Inflammatory macrophage treated with lipopolysaccharide for 4 hours (primary cell): ENCODE measurements at places on chromosomes 1 and 21.
A peak's percentile ranks its signal among the peaks of the same experiment; 100 is the strongest.

DNA sequence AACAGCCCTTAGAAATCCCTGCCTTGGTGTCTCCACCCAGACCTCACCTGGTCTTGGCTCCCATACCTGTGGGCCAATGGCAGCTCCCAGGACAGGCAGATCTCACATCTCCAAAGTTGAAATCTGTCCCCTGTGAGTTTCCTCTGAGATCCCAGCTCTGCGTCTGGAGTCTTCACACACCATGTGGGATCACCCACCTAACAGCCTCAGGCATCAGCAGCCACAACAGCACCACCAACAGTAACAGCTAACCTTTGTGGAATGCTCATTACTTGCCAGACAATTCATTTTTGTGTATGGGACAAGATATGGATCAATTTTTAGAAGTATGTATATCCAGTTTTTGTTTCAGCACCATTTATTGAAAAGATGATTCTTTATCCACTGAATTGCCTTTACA is 523.2 kb downstream of the MATN1 start:
- DNase-seq: no peak

DNA sequence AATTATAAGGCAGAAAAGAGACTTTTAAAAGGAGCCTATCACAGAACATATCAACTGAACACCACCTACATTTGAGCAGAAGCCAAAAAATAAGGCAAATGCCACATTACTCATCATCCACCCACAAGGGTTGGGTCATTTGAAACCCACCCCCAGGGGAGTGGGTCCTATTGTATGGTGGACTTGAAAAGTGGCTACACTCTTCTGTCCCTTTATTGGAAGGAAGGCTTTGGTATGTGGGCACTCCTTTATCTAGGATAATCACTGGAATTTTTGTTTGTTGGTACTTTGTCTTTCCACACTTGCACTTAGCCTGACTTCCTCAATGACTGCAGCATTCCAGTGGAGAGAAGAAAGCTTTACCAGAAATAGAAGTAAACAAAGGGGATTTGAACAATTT is 157.2 kb upstream of the COL11A1 start:
- no peak for DNase-seq

- no peak for DNase-seq
These were observed 365.7 kb upstream of the USP24 start for GRCh38 chr1:55580845-55581332.

- peak; percentile 76 for DNase-seq
These were observed 19.0 kb upstream of the RGS2 start for GRCh38 chr1:192789871-192790270.

DNA sequence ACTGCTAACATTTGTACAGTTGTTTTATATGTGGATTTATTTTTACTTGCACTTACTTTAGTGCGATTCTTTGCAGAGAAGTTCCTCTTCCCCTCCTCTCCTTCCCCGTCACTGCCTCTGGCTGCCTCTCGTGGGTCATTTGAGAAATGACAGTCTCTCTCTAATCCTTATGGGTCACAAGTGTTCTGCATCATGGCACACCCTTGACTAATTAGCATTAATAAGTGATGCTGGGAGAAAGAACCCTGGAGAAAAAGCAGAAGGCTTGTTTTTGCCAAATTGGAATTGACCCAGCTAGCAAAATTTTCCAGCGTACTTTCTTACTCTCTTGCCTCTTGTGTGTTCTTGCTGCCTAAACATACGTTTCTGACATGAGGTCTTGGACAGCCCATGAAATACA is 301.2 kb downstream of the DUSP10 start:
- peak; percentile 86 for DNase-seq

- peak; percentile 70 for DNase-seq
These were observed 21.0 kb downstream of the SLC37A1 start for GRCh38 chr21:42534421-42535378.

DNA sequence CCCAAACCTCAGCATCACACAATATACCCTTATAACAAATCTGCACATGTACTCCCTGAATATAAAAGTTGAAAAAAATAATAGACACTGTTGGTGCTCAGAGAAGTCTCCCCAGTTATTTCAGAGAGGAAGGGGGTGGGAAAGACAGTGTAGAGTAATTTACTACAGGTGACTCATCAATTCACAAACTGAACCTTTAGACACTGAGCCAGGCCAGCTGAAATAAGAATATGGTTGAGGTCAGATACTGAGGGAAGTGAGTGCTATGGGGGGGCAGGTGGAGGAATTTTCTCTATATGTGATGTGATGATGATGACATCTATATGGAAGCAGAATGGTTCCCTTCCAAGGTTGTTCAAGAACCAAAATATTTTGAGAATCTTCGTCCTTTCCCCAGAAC is 50.1 kb downstream of the MRPL39 start:
- no peak for DNase-seq

- DNase-seq: no peak
These were observed 84.2 kb downstream of the PCP4 start for GRCh38 chr21:39951183-39952101.

DNA sequence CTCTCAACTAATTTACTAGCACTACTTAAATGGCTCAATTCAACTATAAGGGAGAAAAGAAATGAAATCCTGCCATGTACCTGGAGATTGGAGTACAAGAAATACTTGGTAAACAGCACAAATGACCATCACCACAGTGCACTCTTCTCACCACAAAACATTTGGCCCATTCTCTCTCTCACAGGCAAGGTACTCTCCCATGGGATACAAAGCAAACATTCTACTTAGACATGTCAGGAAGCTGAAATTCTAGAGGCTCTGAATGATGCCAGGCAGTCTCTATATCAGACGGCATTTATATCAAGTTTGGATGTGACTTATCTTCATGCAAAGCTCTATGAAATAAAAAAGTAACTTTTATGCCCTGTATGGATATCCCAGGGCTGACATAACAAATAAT is 72.5 kb downstream of the DPT start:
- no peak for DNase-seq

GRCh38 chr21:39840373-39841097 is 26.7 kb upstream of the PCP4 start:
- no peak for DNase-seq

GRCh38 chr1:244599937-244600350 is 53.0 kb upstream of the DESI2 start:
- DNase-seq: peak; percentile 97

- no peak for DNase-seq
These were observed 293.8 kb upstream of the PBX1 start for GRCh38 chr1:164265232-164265631.

DNA sequence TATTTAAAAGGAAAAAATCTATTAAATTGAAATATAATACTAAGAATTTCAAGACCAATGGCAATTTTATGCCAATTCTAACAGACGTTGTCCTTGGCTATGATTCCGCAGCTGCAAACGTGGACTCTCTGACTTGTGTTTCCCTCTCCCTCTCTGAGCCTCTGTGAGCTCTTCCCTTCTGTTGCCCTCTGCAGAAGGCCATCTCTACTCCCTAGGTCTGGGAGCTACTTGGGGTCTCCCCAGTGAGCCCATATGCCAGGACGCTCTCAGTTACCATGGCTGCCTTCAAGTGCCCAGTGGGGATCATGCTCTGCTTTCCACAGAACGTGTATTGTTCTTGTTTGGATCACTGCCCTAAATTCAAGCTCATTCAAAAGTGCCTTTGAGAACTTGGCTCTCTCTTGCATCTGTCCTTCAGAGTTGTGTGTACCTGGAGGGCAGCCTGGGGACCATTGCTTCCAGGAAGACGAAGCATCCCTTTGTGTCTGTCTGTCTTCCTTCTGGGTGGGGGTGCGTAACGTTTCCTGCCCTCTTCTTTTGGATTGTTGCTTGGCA is 97.5 kb upstream of the TSPAN2 start:
- no peak for DNase-seq

- DNase-seq: no peak
These were observed 13.6 kb downstream of the INSRR start for GRCh38 chr1:156845055-156845952.

DNA sequence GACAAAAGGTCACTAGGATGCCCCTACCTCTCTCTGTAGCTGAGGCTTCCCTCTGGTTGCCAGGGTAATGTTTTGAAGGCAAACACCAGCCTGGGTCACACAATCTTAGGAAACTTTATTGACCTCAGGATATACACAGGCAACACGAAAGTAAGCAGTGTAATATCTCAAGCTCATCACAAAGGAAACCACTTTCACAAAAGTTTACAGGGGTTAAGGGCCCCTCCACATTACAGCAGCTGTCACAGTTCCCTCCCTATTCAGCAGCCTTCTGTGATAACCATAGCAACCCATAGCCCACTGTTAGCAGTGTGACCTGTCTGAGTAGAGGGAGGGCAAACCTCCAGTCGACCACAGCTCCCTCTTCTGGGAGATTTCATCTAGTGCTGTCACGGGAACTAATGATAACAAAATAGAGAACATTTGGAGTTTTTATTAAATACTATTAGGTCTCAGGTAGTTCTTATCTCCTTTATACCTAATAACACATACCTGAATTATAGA is 149.8 kb downstream of the PTPRC start:
- DNase-seq: peak; percentile 22

GRCh38 chr21:26918323-26919079 is 48.4 kb downstream of the ADAMTS5 start:
- no peak for DNase-seq

- DNase-seq: no peak
These were observed 1.7 kb downstream of the LHX9 start for GRCh38 chr1:197918807-197919345.

DNA sequence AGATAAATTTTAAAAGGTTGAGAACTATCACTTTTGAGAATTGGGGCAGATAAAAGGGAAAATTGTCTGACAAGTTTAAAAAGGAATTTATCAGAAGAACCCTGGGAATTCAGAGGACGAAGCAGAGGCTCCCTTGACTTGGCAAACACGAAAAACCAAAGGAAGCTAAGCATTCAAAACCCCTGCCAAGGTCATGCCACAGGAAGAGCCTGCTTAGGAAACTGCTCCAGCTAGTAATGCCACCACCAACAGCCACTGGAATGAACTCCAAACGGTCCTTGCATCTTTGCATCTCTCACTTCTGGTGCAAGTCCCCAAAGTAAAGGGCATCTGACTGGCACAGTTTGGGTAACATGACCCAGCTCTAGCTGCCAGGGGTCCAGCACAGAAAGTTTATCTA is 7.2 kb downstream of the GPBP1L1 start:
- DNase-seq: no peak

DNA sequence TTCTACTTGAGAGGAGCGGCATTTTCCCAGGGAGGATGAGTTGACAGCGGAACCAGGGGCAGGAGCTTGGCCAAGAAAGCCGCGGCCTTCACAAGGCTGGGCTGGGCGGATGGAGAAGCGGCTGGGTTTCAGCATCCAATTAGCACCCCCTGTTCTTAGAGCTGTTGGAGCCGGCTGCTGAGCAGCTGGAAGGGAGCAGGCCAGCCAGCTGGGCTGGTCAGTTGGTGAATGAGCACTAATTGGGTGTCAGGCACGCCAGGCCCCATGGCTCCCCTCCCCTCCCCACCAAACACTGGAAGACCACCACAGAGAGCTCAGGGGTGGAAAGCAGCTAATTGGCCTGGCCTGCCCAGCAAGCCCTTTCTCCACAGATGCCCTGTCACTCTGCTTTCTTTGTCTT is 245.6 kb downstream of the RRAGC start:
- no peak for DNase-seq

- DNase-seq: no peak
These were observed 16.3 kb downstream of the AGPAT3 start for GRCh38 chr21:43881283-43881682.

DNA sequence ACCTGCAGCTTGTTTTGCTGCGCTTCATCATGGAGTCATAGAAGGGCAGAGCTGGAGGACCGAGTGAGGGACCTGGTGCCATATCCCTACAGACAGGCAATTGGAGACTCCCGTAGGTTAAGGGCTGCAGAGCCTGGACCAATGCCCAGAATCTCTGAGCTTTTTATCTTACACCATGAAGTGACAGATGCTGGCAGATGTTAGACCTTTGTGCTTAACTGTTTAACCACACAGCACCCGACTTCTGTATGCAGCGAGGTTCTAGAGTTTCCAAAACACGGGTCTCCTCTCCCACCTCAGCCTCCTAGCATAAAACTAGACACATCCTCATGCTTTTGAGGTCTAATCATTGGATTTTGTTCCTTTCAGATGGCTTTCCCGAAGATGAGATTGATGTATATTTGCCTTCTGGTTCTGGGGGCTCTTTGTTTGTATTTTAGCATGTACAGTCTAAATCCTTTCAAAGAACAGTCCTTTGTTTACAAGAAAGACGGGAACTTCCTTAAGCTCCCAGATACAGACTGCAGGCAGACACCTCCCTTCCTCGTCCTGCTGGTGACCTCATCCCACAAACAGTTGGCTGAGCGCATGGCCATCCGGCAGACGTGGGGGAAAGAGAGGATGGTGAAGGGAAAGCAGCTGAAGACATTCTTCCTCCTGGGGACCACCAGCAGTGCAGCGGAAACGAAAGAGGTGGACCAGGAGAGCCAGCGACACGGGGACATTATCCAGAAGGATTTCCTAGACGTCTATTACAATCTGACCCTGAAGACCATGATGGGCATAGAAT is 47.6 kb downstream of the B3GALT5 start:
- DNase-seq: no peak

- DNase-seq: no peak
These were observed 56.6 kb downstream of the LTN1 start for GRCh38 chr21:28936036-28936435.

DNA sequence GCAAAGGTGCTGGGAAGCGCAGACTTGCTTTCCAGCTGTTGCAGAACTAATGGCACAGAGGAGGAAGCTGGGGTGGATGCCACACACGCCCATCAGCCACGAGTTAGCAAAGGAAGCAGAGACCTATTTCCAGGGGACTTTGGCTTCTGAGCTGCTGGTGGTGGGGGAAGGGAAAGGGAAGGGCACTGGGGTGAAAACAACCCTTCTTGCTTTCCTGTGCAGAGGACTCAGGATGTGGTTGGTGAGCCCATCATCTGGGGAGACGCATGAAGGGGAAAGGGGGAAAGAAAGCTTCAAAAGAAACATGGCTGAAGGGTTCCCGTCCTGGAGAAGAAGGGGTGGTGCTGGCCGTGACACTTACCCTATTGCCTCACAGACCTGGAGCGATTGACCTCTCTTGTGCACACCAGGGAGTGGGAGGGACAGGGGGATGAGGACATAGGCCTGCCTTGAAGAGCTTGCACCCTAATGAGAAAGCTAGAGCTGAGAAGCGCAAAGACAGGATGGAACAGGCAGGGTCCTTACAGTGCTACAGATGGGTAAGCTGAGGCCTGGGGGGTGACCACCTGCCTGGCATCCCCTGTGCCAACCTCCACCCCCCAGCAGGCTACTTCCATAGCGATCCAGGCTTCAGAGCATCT is 140.8 kb upstream of the RAB4A start:
- peak; percentile 76 for DNase-seq

- DNase-seq: no peak
These were observed 1.3 kb upstream of the SLC30A1 start for GRCh38 chr1:211580303-211580687.

GRCh38 chr1:51525295-51525694 is 6.2 kb upstream of the EPS15 start:
- no peak for DNase-seq

DNA sequence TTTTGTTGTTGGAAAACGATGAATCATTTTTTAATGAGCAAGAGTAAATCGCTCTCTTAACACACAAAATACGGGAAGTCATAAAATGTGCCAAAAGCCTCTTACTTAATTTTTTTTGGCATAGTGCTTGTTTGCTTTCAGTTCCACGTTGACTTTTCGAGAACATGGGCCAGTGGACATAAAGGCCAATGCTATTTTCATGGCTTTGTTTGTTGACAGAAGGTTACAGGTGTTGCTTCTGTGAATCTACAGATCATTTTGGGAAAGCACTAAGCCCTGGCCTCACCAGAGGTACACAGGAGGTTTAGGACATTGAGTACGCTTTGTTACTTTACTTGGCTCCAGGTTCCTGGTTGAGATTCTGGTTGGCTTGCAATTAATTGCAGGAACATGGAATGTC is 199.4 kb upstream of the HMCN1 start:
- peak; percentile 92 for DNase-seq
